ENCODE measurements at places on chromosomes 12 and 14.

DNA sequence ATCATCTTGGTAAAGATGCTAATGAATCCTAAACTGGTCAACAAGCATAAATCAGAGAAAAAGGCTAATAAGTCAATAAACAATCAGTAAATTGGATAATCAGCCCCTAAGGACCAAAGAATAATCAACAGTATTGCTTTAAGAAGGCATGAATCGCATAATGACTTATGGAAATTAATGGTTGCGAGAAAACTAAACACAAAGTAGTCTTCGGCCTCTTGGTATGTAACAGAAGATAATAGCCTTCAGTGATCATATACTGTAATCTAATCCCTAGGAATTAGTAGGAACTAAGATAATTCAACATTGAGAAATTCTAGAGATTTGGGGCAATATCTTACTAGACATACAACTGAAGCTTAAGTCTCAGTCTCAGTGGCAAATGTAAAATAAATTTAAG is 122.1 kb downstream of the PRKCH start:
- DNase-seq: no peak

GRCh38 chr12:124532331-124532750 is 35.1 kb downstream of the NCOR2 start:
- no peak for DNase-seq

- no peak for DNase-seq
These were observed 128.0 kb downstream of the ETV6 start for GRCh38 chr12:11777451-11777850.

DNA sequence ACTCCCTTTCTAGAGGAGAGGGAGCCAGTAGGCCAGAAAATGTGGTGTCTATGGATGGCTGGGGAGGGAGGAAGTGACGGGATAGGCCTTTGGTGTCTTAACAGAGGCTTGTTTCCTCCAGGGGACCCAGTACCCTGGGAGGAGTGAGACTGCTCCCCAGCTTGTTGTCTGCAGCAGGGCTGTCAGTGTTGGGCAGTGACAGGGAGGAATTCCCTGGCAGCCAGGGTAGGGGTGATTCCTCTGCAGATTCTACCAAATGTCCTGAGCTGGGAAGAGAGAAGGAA is 64.0 kb downstream of the GALNT16 start:
- DNase-seq: no peak

DNA sequence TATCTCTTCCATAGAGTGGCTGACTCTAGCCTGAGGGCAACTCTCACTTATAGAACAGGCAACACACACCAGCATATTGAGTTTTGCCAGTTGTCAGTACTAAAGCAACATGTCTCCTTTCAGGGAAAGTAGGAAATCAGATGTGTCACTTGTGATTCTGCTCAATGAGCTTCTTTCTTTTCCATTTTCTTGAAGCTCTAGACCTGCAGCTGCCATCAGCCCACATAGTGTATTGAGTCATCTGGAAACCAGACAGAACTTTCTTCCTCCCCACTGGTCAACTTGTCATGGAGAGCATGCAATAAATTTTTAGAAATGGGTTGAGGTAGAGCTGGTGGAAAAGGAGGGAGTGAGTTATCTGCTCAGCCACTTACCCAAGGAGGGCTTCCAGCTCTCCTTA is 209.0 kb upstream of the PLEKHG7 start:
- DNase-seq: no peak

- DNase-seq: no peak
These were observed 3.5 kb upstream of the SPRYD3 start for GRCh38 chr12:53082637-53083175.
